Stimulated activated CD4-positive, alpha-beta T cell treated with anti-CD3 and anti-CD28 coated beads, Interleukin-2, amount 100 ng/mL, for 24 hours (primary cell): ENCODE measurements at places on chromosomes 7 and 10.

GRCh38 chr10:3692387-3692999, 92.5 kb downstream of the KLF6 start:
- no peak for DNase-seq

DNA sequence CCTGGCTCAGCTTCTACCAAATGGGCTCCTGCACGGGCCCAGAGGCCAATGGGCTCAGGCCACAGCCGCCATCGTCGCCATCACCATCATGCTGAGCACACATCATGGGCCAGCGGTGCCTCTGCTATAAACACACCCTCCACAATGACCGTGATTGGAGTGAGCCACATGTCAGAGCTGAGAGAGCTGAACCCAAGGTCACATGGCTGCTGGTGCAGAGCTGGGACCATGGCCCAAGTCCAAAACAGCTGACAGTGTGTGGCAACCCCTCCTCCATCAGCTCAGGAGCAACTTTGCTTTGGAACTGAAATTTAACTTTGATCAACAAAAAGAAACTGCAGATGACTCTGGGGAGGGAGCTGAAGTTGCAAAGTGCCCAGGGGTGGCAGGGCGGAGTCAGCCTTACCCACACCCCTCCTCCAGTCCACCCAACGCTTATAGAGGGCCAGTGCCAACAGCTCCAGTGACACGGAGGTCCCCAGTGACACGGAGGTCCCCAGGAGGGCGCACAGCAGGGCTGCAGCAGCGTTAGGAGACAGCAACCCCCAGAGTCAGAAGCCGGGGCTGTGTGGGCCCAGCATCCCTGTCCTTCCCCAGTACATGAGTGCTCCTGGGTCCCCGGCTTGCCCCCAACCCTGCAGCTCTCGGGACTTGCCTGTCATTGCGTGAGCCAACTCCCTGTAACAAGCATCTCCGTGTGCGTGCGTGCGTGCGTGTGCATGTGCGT, 249.6 kb downstream of the ELFN1 start:
- no peak for DNase-seq

GRCh38 chr7:110889335-110889734, 201.6 kb upstream of the LRRN3 start:
- DNase-seq = no peak

DNA sequence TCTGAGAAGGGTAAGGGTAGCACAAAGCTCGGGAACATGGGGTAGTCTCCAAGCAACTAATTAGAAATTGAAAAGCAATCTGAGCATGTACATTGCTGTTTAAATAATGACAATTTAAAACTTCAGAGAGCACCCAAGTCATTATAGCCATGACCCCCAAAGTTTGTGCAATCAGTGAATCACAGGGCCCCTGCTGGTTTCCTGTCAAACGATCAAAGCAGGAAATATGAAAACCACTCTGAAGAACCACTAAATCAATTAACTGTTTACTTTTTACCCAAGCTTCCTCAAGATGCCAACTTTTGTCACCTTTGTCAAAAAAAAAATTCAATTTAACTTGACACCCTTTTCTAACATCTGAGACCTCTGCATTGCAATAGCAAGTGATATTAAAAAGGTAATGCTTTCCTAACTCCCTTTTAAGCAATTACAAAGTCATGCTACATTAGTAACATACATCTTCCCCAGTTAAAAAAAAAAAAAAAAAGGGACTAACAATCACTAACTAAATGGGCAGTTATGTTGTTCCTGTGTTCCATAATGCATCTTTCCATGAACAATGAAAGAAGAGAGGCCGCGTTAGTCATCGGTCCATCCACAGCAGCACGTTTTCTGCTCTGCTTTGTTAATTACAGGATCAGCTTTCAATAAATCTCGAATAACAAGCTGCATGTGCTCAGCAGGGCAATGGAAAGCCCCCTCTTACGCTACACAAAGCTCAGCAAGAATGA, 80.6 kb downstream of the ETV1 start:
- DNase-seq = no peak

DNA sequence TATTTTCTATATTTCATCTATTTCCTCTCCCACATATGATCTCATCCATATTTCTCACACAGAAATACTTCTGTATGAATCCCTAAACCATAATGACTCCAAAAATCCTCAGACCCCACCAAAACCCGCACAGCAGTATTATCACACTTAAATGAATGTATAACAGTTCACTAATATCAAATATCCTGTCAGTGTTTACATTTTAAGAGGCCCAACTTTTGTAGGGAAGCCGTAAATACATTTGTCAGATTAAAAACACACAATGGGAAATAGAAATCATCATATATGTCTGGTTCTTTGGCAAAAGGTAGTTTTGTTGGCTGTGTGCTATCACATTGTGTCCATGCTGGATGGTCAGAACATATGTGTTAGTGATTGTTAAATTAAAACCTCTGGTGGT, 4.2 kb downstream of the AUTS2 start:
- no peak for DNase-seq

- no peak for DNase-seq
These were observed 721.2 kb upstream of the SEMA3D start for GRCh38 chr7:85908051-85908450.

GRCh38 chr7:120272261-120272660, 714 bp upstream of the KCND2 start:
- no peak for DNase-seq

GRCh38 chr7:93196336-93196735, 29.9 kb downstream of the HEPACAM2 start:
- no peak for DNase-seq

- DNase-seq = no peak
These were observed 54.8 kb upstream of the EXOC4 start for GRCh38 chr7:133197972-133198544.

GRCh38 chr7:98467570-98468312, 66.9 kb upstream of the BAIAP2L1 start:
- DNase-seq = no peak

DNA sequence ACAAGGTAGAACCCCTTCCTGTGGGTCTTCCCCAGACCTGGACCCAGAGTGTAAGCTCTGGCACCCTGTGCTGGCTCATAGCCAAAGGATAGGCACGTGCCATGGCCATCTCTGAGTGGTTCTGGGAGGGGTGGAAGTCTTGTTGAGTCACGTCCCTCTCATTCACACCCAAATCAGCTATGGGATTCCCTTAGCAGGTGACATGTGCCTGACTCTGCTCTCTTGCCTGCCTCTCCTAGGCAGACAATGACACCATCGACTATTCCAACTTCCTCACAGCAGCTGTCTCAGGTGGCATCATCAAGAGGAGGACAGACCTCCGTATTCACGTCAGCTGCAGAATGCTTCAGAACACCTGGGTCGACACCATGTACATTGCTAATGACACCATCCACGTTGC, 59.8 kb downstream of the C10orf120 start:
- DNase-seq = no peak

GRCh38 chr10:74071157-74071556, 73.2 kb downstream of the VCL start:
- DNase-seq = no peak

GRCh38 chr7:149718730-149719049, 54.7 kb downstream of the ZNF467 start:
- DNase-seq = no peak

GRCh38 chr7:92729172-92729571, 107.2 kb downstream of the CDK6 start:
- no peak for DNase-seq

DNA sequence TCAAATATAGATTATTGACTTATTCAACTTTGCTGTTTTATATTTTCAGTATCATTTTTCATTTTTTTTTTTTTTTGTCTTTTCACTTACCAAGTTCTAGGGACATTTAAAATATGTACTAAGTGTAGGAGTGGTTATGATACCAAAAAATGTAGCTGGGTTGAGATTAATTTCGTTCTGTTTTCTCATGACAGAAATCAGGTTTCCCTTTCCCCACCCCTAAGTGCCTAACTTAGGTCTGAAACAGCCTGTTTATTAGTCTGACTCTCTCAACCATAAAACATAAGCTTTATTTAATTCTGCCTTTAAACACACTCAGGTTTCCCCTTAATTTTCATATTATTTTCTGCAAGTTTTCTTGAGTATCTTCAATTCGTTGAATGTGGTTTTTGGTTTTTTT, 22.1 kb downstream of the TMEM106B start:
- DNase-seq = no peak

DNA sequence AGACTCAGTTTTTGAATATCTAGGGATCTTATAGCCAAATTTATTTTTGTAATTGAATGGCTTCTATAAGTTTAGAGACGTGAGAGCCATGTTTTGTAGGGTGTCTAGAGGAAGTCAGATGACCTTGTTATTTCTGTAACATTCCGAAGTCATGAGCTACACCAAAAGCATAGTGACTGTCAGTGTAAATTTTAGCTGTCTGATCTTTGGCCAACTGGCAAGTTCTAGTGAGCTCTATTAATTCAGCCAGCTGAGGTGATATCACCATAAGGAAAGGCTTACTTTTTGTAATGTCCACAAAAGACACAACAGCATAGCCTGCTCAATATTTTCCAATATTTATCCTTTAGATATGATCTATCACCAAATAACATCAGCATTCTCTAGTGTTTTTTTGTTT, 9.9 kb upstream of the NT5C3A start:
- DNase-seq = no peak

- DNase-seq = peak; percentile 43
These were observed 38.1 kb downstream of the CFAP46 start for GRCh38 chr10:132904181-132904813.

DNA sequence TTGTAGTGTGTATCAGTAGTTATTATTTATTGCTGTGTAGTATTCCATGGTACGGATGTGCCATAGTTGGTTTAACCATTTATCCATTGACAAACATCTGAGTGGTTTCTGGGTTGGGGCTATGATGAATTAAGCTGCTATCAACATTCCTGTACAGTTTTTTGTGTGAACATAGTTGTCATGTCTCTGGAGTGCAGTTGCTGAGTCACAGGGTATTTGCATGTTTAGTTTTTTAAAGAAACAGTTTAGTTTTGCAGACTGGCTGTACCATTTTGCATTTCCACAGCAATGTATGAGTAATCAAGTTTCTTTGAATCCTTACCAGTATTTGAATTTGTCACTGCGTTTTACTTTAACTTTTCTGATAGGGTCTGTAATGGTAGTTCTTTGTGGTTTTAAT, 516.7 kb upstream of the CELF2 start:
- DNase-seq = no peak

- DNase-seq = no peak
These were observed 19.4 kb downstream of the MTURN start for GRCh38 chr7:30154111-30154587.

DNA sequence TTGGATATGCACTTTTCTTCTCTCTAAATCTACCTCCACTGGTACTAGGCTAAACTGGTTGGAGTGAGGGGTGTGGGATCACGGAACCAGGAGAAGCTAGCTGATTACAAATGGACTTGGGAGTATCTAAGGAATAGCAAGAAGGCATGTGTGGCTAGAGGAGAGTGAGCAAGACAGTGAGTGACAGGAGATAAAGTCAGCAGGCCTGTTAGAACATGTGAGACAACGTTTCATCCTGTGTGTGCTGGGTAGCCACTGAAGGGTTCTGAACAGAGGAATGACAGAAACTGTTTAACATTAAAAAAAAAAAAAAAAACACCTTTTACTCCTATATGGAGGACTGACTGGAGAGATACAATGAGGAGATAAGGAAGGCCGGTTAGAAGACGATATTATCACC, 51.7 kb downstream of the ZNF438 start:
- DNase-seq = no peak

DNA sequence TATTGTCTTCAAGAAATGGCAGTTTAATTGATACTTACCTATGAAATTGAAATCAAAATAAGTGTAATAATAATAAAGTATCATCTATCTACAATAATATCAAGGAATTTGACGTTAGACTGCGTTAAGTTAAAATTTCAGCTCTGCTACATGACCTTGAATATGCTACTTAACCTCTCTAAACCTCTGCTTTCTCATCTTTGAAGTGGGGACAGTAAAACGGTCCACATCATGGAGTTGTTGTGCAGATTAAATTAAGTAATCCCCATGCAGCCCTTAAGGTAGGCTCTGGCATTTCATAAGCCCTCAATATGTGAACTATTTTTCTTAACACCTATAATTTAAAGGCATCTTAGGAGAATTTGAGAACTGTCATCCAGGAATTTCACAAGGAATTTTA, 252.4 kb upstream of the PHF14 start:
- no peak for DNase-seq

GRCh38 chr10:88546497-88546896, 36.6 kb downstream of the RNLS start:
- no peak for DNase-seq

- DNase-seq = no peak
These were observed 79.6 kb downstream of the OR13A1 start for GRCh38 chr10:45235798-45236220.

- no peak for DNase-seq
These were observed 340.8 kb upstream of the KLF6 start for GRCh38 chr10:4125776-4126175.

GRCh38 chr10:12027539-12027938, 15.1 kb downstream of the UPF2 start:
- no peak for DNase-seq

DNA sequence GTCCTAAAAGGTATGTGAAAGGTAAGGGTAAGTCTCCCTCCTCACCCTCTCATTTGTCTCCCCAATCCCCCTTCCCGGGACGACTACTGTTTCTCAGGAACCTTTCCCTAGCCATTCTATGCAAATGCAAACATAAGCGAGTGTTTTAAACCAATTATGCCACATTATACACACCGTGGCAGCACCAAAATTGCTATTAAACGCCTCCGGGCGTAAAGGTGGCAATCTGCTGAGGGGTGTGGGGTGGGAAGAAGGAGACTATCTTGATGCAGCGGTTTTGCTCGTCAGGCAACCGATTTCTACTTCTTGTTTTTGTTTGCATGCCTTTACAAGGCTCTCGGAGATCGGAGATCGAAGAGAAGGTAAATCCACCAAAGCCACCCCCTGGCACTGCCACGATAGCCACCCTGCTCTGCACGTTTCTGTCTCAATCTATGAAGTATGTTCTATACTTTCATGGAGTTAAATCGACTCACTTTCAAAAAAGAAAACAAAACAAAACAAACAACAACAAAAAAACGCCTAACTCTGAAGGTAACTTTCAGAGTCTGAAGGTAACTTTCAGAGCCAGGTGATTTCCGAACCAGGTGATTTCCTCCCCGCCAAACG, 46.0 kb upstream of the CDK1 start:
- DNase-seq = peak; percentile 27

GRCh38 chr7:30352169-30352568, 67.8 kb downstream of the ZNRF2 start:
- no peak for DNase-seq

DNA sequence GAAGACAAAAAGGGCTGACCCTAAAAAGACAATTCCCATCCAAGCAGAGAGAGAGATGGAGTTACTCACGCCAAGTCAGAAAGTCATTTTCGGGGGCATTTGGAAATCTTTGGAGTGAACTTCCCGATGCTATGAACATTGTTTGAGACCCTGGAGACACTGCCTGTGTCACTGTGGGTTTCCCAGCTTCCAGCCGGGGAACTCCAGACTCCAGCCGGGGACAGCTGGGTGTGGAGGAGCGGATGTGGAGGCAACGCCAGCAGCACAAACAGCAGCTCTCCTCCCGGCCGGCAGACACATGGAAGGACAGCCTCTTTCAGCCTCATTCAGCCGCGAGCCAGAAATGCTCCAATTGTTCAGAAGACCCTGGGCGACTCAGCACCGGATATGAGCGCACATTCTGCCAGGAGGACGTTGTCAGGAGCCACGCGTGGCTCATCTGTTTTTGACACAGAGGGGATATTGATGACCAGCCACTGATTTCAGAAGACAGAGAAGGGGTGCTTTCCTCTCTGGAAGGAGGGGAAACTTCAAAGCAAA, 97.6 kb downstream of the PRPF18 start:
- no peak for DNase-seq
